ENCODE measurements at places on chromosomes 11 and 22.

- no peak for DNase-seq
These were observed 27.4 kb downstream of the TUB start for GRCh38 chr11:8108421-8108820.

GRCh38 chr11:88418508-88418907 is 81.0 kb upstream of the CTSC start:
- DNase-seq, result no peak

DNA sequence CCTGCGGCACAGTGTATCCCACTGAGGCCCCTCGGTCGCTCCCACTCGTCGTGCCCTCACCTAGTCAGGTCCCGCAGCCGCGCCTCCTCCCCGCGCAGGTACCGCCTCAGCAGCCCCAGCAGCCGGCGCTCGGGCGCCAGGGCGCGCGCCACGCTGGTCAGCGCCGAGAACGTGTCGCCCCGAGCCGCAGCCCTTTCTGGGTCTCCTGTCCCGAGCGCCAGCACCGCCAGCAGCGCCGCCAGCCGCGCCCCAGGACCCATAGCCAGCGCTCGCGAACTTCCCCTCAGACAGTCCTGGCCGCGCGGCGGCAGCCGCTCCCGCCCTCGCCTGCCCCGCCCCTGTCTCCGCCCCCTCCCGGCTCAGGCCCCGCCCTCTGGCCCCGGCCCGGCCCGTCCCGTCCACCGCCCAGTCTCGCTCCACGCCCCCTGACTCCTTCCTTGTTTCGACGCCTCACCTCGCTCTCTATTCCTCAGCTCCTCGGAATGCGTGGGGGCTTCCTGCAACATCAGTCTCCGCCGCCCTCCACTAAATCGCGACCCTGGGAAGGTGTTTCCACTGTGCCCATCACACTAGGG is at the start of gene P4HA3:
Gene P4HA3 (minus strand): TSS at position 289 of the 575 bp plus-strand sequence. CDS start 29 bp downstream, at position 260.
- peak; percentile 66 for DNase-seq

DNA sequence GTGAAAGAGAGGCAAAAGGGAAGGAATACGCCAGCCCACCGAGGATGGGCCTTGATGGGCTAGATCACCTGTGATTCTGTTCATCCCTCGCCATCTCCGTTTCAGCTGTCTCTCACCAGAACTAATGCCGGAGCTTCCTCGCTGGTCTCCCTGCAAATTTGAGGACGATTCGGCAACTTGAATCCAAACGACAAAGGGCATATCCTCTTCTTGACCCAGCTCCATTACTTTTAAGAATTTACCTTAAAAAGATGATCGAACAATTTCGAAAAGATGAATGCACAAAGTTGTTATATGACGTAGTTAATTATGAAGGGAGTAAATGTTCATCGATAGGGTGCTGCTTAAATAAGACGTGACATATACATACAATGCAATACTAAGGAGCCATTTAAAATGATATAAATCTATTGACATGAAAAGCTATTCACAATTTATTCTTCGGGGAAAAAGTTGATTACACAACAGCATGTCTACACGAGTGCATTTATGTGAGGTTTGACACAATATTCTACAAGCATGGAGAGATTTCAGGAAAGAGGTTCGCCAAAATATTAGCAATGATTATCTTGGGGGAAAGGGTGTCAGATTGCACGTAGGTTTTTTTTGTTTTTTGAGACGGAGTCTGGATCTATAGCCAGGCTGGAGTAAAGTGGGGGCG is 937 bp upstream of the FAM168A start:
- DNase-seq, result no peak

GRCh38 chr11:29327891-29328290 is 688.9 kb downstream of the KCNA4 start:
- DNase-seq, result no peak

- no peak for DNase-seq
These were observed 82.6 kb downstream of the MN1 start for GRCh38 chr22:27719036-27719347.

GRCh38 chr11:69634590-69634989 is 6.4 kb upstream of the CCND1 start:
- no peak for DNase-seq

GRCh38 chr11:35084817-35085440 is 54.0 kb upstream of the CD44 start:
- DNase-seq, result no peak

DNA sequence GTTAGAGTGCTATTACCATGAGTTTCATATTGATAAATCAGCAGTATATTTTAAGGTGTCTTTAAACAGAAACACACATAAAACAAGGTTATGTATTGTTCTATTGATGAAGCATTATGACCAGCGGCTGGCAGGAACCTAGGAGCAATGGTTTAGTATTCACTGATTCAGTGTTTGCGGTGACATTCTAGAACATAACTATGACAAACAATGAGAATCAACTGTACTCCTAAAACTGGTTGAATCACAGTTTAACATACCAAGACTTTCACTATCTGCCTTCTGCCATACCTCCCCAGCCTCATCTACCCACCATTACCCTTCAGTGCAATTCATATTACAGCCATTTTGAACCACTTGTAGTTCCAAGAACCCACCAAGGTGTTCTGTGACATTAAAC is 8.8 kb downstream of the HOATZ start:
- no peak for DNase-seq

GRCh38 chr11:68303083-68303482 is 9.3 kb upstream of the LRP5 start:
- DNase-seq, result no peak

- DNase-seq, result no peak
These were observed 208.4 kb downstream of the DDX10 start for GRCh38 chr11:108873310-108873709.

DNA sequence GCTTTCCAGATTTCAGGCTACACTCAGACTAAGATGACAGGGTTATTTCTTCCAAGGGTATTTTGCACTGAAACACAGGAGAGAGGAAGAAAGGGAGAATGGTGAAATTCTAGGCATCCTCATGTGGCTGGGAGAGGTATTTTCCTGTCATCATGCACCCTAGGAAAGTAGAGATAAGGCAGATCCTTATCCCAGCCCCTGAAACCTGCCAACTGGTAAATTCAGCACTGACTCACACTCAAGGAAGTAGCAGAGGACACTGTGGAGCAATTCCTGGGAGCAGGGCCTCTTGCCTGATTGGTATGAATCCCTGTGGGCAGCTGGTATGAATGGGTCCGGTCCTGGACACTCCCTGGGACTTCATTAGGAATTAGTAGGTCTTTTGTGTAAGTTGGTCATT is 37.6 kb upstream of the SLC5A1 start:
- no peak for DNase-seq

- peak; percentile 34 for DNase-seq
These were observed 73.0 kb upstream of the SHISAL1 start for GRCh38 chr22:44385781-44386180.

- DNase-seq, result no peak
These were observed 112.9 kb downstream of the SLC36A4 start for GRCh38 chr11:93084727-93085505.

- peak; percentile 45 for DNase-seq
These were observed 73.2 kb upstream of the FGF3 start for GRCh38 chr11:69892237-69892985.

GRCh38 chr11:69131121-69131566 is 24.6 kb upstream of the SMIM38 start:
- no peak for DNase-seq

GRCh38 chr22:41563051-41563711 is 2.4 kb downstream of the CSDC2 start:
- no peak for DNase-seq

DNA sequence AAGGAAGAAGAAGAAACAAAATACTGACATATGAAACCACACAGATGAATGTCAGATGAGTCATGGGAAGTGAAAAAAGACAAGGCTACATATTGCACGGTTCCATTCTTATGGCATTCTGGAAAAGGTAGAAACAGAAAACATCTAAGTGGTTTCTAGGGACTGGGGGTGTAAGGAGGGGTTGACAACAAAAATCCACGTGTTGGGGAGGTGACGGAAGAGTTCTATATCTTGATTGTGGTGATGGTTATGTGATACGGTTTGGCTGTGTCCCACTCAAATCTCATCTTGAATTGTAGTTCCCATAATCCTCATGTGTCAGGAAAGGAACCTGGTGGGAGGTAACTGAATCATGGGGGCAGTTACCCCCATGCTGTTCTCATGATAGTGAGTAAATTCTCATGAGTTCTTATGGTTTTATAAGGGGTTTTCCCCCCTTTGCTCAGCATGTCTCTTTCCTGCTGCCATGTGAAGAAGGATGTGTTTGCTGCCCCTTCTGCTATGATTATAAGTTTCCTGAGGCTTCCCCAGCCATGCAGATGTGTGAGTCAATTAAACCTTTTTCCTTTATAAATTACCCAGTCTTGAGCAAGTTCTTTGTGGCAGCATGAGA is 6.4 kb upstream of the ARFGAP3 start:
- DNase-seq, result no peak

DNA sequence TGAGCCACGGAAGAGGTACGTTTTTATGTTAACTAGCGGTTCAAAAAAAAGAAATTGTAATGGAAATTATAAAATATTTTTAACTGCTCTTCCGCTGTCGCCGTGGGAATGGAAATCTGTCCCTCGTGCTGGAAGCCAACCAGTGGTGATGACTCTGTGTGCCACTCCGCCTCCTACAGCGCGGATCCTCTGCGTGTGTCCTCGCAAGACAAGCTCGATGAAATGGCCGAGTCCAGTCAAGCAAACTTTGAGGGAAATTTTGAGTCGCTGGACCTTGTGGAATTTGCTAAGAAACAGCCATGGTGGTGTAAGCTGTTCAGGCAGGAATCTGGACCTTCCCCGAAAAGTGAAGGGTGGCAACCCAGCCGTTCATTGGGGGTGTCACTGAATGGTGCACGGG is 2.9 kb upstream of the CBX7 start:
- DNase-seq, result no peak

- no peak for DNase-seq
These were observed 2091.9 kb downstream of the LRRC4C start for GRCh38 chr11:39367534-39367933.

DNA sequence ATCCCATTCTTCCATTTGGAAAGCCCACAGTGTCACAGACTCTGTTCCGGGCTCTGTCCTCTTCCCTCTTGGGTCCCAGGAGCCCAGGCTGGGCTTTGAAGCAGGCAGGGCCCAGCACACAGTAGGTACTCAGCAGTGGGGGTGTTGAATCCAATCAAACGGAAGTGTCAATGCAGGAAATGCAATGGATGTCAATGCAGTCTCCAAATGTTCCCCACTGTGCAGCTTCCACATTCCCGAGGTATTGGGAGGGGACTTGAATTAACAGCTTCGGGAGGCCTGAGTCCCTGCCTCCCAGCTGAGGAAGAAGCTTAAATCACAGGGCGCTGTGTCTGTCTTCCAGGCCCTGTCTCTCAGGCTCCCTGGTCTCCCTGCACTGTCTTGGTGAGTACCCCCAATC is 21.8 kb upstream of the SMIM35 start:
- DNase-seq, result no peak

DNA sequence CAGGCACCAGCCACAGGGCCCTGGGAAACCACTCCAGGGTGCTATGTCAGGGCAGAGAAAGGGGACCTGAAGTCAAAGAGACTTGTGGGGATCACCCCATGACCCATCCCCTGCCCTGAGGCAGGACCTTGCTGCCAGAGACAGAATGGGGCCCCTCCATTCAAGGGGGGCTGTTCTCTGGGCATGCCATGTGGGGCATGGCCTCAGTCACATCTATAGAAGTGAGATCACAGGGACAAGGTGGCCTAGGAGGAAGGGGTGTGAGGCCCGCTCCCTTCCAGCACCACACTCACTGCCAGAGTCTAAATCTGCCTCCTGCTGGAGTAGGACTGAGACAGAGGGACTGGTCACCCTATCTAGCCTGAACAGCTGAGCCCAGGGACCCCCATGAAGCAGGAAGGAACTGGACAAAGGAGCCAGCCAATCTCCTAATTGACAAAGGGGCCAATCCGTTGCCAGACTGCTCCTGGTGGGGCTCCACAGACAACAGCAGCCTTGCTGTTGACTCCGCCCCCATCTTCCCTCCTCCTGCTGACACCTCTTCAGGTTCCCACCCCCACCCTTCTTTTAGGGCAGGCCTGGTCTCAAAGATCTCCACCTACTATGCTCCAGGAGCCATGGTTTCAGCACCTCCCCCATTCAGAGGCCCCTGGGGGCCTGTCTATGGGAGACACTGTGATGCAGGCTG is 26.0 kb downstream of the NEAT1 start:
- DNase-seq, result no peak

DNA sequence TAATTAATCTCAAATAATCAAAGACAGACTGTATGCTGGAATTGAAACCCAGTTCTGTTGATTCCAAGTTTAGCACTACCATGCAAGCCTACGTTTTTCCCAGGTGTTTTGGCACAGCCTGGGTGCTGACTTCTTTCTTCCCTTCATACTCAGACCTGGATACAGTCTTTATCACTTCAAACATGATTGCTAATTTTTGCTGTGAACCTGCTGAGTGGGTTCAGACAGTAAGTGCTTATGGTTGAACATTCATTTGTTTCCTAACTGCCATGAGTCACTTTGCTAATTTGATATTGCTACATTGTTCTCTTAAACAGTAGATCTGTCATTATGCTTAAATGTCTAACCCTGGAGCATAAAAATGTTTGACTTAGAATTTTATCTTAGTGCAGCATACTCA is 12.2 kb downstream of the PAAF1 start:
- DNase-seq, result no peak

GRCh38 chr11:10409207-10409661 is 45.8 kb upstream of the AMPD3 start:
- DNase-seq, result no peak

GRCh38 chr11:35141071-35141470 is 2.1 kb downstream of the CD44 start:
- DNase-seq, result no peak

DNA sequence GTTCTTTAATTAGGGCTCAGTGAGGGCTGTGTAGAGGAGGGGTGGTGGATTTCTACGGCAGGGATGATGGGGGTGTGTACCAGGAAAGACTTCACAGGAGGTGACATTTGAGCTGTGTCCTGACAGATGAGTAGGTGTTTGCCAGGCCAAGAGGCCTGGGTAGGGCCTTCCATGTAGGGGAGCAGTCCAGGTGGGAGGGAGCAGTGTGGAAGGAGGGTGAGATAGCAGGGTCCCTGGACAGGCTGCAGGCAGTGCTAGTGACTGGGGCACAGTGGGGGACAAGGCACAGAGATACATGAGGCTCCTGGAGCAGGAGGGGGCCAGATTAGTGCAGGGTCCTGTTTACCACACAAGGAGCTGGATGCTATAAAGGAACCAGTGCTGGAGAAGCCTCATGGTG is 147.9 kb upstream of the CADM1 start:
- DNase-seq, result no peak

DNA sequence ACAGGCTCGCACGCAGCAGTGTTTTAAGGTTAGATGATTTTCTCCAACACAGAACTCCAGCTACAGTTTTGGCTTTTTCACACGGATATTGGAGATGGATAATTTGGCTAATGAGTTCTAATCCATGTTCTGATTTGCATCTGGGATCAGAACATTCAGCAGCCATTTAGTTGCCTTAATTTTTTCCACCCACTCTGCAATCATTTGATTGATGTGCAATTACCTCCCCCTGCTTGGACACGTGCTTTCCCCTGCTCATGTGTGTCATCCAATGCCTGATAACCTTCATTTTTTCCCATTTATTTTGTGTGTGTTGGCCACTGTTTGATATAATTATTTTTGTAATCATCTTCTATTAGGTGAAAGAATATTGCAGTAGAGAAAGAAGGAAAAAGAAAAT is 257.8 kb downstream of the ST3GAL4 start:
- no peak for DNase-seq

- DNase-seq, result no peak
These were observed 29.2 kb downstream of the ALG12 start for GRCh38 chr22:49889071-49889470.
